ENCODE measurements at places on chromosomes 6 and 20. TPM values are rescaled to one million over a fixed set of nuclear protein-coding genes. Genes with fewer than 3 reads are reported as not detected.
A peak's percentile ranks its signal among the peaks of the same experiment; 100 is the strongest.

DNA sequence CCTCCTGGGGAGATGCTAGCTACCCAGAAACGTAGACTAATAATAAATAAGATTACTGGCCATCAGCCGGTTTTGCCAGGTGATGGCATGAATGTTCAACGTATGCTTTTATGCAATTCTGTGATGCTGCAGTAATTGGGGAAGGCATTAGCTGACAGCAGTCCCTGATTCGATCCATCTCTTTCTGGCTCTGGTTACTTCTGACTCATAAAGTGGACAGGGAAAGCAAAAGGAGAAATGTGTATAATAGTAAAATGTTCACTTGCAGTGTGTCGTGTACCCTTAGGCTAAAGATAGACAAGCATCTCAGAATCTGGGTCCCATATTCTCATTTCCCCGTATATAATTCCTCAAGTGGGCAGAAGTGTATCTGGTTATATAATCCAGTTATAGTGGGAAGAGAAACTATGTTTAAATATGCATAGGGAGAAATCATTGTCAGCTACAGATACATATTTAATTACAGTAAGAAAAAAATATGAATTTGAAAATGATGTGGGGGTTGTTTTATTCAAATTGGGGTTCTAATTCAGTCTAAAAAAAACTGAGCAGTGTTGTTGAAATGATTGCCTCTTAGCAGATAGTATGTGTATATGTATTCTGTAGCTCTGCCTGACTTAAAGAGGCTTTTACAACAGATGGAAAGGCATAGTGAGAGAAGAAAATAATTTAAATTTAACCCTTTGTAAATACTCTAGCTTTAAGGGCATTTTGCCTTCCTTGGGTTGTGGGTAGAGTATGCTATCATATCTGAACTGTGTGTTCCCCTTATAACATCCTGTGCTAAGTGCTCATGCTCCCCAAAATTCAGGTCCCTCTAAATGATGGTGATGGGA, 40.6 kb downstream of the DOK5 start:
- DNase-seq = no peak

GRCh38 chr6:25312034-25312620, 33.0 kb downstream of the CARMIL1 start:
- no peak for DNase-seq

GRCh38 chr20:5039255-5039657, 37.9 kb upstream of the SLC23A2 start:
- DNase-seq = no peak

DNA sequence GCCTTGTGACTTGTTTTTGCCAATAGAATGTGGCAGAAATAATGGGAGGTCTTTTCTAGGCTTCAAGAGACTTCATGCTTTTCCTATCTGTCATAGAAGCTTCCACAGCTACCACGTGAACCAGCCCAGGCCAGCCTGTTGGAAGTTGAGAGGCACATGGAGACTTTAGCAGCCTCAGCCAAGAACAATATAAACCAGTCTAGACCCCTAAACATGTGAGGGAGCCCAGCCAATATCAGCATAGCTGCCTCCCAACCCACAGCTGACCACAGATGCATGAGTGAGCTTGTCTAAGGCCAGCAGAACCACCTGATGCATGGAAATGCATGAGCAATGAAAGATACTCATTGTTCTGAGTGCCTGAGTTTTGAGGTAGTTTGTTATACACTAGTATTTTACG, 540.7 kb upstream of the BTBD3 start:
- DNase-seq = peak; percentile 69

GRCh38 chr6:18352001-18352400, 35.1 kb upstream of the RNF144B start:
- no peak for DNase-seq

DNA sequence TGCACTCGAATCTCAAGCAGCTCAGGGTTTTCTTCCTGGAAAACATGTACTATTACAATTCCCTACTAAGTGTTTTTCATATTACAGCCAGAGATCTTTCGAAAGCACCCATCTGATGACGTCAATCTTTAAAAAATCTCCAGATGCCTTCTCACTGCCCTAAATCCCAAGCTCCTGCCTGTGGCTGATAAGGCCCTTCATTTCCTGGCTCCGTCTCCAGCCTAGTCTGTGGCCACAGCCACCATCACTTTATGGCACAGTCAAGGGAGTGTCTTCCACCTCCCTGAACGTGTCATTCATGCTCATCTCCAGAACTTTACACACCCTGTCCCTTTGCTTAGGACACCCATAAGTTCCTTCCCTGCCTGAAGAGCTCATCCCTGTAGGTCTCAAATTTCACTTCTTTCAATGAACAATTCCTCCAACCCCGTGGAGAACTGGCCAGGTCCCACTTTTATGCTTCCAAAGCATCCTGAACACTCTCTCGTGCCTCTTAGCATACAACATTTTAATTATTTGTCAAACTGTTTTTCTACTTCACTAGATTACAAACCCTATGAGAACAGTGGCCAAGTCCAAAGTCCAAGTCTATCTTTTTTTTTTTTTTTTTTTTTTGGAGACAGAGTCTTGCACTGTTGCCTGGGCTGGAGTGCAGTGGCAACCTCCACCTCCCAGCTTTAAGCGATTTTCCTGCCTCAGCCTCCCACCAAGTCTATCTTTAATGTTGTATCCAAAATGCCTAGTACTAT, 106.1 kb upstream of the AGPAT4 start:
- DNase-seq = peak; percentile 31

- DNase-seq = peak; percentile 74
These were observed 1.6 kb downstream of the TRIM27 start for GRCh38 chr6:28922004-28922820.

DNA sequence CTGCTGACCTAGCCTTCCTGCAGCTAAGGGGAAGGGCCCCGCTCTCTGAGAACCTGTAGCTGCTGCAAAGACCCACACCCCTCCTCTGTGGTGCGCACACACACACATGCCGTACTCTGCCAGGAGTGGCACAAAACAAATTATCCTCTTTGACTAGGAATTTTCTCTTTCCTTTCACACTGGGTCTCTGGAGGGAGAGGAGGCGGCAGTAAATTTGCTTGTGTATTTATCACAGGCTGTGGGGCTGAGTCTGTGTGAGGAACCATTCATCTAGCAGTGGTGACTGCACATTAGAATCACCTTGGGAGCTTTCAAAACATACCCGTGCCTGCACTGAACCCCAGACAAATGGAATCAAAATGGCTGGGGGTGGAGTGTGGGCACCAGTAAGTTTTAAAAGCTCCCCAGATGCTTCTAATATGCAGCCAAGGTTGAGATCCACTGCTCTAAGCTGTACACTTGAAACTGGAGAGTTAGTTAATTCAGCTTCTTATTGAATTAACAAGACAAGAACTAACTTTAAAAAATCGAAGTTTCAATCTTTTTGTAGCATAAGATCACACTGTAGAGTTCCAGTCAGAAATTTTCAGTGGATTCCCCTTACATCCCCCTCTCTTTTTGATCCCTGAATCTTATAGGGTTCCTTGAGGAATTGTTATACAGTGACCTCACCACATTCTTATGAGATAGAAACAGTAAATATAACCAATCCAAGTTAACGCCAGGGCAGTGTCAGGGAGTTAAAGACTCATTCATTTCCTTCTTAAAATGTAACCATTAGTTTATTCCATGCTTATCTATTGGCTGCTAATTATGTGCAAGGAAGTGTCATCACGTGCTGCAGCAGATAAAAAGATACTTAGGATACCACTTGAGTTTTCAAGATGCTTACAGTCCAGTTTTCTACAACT, 29.8 kb upstream of the GMDS start:
- DNase-seq = no peak

DNA sequence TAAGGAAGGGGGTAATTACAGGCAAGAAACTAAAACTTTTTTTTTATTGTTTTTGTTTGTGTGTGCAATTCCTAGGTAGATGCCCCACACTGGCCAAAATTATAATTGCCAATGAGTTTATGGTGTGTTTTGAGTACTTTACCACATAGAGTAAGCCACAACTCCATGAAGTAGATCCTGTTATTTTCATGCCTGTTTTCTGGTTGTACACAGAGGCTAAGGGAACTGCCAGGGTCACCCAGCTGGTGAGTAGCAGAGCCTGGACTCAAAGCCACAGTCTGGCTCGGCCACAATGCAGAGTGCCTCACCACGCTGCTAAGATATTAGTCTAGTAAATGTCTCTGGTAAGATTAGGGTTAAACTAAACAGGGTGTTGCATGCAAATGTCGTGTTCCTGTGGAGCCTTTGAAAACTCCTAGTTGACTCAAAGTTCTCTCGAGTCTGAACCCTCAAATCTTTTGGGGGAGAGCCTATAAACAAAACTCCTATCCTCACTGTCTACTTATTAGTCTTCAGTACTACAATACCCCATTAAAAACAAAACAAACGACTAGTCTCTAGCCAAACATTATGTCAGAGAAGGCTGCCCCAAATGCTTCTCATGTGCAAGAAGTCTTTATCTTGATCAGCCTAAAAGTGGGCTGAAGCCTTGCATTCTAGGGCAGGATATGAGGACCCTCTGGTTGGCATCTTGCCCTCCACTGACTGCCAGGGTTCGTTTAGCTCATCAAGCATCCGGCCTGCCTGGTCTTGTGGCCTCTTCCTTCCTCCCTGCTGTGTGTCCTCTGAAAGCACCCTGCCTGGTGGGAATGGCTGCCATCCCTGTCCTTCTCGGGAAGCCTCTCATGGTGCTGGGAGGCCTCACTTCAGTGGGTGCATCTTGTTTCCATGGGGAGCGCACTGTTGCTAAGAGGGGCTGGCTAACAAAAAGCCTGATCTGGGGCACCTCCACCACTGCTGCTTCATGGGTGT, 4.2 kb downstream of the DUSP22 start:
- DNase-seq = no peak

DNA sequence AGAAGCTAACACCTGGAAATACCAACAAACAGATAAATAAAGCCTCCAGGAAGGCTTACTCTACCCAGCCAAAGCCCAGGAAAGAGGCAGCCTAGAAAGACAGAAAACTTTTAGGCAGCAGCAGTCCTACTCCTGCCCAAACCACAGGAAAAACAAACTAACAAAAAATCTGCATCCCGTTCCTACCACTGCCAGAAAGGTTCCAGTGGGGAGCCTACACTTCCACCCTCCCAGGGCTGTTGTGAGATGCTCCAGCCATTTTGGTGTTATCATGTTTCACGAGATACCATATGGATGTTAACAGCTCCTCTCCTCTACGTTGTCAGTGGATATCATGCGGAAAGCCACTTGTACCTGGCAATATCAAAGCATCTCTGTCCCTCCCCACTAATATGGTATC, 336.7 kb upstream of the PRND start:
- no peak for DNase-seq

GRCh38 chr6:113449051-113449450, 408.1 kb upstream of the MARCKS start:
- DNase-seq = no peak

DNA sequence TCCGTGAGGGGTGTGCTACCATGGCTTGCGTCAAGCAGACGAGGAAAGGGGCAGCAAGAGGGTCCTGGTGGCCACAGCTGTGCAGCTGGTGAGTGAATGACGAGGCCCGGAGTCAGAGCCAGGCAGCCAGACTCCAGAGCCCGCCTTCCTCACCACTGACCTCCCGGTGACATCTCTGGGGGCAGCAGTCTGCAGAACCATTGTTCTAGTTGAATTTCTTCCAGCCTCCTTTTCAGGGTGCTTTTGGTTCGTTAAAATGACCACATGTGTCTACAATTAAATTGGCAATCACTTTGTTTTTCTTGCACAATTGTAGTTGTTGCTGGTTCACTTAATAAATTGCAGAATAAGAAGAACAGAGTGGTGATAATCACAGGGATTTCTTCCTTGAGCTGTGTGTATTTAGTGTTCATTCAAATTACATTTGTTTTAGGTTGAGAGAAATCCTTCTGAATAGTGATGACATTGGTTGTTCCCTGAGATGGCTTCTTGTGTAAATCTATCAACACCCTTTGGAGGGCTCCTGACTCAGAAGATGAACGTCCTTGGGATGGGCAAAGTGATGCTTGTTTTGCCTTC, 96.4 kb downstream of the TULP4 start:
- peak; percentile 51 for DNase-seq

- DNase-seq = no peak
These were observed 294.6 kb upstream of the ZNF337 start for GRCh38 chr20:25991051-25991755.

DNA sequence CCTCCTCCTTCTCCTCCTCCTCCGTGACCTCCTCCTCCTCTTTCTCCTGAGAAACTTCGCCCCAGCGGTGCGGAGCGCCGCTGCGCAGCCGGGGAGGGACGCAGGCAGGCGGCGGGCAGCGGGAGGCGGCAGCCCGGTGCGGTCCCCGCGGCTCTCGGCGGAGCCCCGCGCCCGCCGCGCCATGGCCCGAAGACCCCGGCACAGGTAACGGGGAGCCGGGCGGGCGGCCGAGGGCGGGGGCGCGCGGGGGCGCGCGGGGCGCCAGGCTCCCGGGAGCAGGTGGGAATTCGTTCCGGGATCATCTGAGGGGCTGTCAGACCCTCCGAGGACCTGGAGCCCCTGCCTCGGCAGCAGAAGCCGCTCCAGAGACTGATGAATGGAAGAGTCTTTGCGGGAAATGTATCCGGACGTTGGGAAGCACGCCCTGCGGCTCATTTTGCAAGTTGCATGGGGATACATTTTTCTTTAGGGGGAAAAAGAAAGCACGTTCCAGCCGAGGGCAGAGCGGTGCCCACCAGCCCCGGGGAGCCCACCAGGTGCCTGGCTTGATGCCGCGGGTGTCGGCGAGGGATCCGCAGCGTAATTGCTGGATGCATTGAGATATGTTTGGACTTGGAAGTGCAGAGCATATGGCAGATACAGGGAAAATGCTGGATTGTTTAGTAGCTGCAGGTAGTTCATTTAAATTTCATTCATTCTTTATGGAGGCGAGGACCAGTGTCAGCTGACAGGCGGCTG, 394 bp downstream of the MYB start:
- no peak for DNase-seq

- DNase-seq = no peak
These were observed 548.2 kb downstream of the KIF16B start for GRCh38 chr20:16025084-16025483.

DNA sequence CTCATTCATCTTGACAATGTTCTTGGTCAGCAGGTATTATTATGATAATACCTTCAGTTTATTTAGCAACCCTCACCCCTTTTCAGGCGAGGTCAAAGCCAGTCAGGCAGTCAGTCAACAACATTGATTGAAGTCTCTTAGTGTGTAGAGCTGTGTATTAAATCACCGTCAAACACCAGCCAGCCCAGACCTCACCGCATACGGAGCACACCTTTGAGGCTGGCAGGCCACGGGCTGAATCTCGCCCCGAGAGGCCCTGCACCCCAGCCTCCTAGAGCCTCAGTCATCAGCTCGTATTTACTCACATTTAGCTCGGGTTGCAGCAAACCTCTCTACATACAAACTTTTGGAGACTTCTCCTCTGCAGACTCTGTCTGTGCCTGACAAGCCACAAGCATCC, 36.0 kb upstream of the FOXA2 start:
- DNase-seq = no peak

- DNase-seq = peak; percentile 81
These were observed 8.6 kb downstream of the TAAR1 start for GRCh38 chr6:132650429-132650828.

SMOC2 gene
- total RNA-seq = 0.10 TPM

SLC16A10 gene
- 2.3 TPM for total RNA-seq

SERPINB1 gene
- 43.6 TPM for total RNA-seq

ZSCAN16 gene
- 8.0 TPM for total RNA-seq

KCNB1 gene
- total RNA-seq = under 0.01 TPM

CHRNA4 gene
- total RNA-seq = not detected

DEF6 gene
- 0.99 TPM for total RNA-seq

KHDRBS2 gene
- total RNA-seq = not detected

SNAP91 gene
- 0.10 TPM for total RNA-seq

FAM50B gene
- total RNA-seq = 4.7 TPM
